Stimulated activated CD8-positive, alpha-beta memory T cell treated with anti-CD3 and anti-CD28 coated beads, Interleukin-4, amount 100 ng/mL, for 4 hours (primary cell): ENCODE measurements at places on chromosomes 3 and 15.

DNA sequence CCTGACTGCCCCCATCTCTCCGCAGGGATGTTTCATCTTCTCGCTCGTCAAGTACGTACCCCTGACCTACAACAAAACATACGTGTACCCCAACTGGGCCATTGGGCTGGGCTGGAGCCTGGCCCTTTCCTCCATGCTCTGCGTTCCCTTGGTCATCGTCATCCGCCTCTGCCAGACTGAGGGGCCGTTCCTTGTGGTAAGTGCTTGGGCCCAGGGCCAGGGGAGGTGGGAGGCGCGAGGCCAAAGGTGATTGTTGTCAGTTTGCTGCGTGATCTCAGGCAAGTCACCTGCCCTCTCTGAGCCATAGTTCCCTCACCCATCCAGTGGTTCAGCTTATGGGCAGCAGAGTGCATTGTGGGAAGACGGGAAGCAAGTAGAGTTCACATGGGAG is 58.5 kb downstream of the GRIP2 start:
- DNase-seq, result no peak

DNA sequence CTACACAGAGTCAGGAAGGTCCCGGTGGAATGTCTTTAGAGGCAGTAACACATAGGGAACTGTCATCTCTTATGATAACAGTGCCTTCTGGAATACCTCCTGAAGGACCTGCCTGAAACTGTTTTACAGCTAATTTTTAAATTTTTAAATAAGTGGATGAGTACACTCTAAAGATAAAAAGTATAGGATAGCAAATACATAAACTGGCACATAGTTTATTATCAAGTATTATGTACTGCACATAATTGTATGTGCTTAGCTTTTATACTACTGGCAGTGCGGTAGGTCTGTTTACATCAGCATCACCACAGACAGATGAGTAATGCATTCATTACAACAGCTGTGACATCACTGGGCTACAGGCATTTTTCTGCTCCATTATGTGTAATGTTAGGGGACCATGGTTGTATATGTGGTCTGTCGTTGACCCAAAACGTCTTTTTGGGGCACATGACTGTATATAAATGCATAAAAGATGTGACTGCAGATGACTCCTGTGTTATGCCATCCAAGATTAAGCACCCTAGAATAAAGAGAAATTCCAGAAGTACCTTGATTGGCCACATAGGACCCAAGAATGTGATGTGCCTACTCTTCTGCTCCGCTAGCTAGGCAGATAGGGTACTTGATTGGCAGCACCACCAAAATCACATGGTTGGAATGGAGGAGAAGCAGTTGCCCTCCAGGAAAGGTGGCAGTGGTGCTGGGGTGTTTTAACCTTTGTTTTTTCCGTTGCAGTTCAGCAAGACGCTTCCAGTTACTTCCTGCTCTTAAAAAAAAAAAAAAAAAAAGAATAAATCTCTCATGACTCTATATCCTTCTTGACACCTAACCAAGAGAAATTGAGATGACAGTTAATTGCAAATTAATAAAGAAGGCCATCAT is 3.3 kb downstream of the VPS8 start:
- no peak for DNase-seq

DNA sequence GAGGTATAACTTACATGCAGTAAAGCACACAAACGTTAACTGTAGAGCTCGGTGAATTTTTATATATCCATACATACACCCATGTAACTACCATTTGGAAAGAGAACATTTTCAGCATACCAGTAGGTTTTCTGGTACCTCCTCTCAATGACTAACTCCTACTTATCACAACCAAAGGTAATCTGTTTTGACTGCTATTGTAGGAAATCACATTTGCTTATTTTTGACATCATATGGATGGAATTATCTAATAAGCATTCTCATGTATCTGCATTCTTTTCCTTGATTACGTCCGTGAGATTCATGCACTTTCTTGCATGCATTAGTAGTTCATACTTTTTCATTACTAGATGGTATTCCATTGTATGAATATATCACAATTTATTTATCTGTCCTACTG is 76.8 kb downstream of the CSNK1G1 start:
- DNase-seq, result no peak

- DNase-seq, result no peak
Observed at GRCh38 chr15:55694652-55695150, 48.3 kb downstream of the PRTG start.

DNA sequence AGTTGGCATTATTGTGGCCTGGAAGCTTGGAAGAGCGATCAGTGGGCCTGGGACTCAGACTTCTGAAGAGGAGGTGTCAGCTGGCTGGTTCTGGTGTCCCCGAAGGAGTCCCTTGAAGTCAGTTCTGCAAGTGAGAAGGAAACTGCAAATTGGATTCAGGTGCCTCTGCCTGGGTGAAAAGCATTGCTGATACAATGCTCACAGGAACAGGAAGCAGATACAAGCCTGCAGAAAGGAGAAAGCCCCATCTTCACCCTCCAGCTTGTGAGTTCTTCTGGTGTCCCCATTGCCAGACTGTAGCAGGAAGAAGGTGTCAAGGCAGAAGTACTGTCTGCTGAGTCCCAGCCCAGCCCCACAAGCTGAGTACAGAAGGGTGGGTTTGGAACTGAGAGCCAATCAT is 271.3 kb downstream of the PLOD2 start:
- DNase-seq, result no peak

GRCh38 chr3:132135628-132136333 is 101.0 kb upstream of the CPNE4 start:
- DNase-seq, result no peak
